ENCODE measurements at places on chromosomes 12 and 14. TPM values are rescaled to one million over a fixed set of nuclear protein-coding genes. Genes with fewer than 3 reads are reported as not detected.

The SERPINA6 gene
- total RNA-seq = not detected

The SPTB gene
- 0.22 TPM for total RNA-seq

The TEX52 gene
- total RNA-seq = not detected

The BMAL2 gene
- 15.1 TPM for total RNA-seq

The ANKRD33 gene
- total RNA-seq = not detected

The REC8 gene
- total RNA-seq = 4.6 TPM

The SLC24A4 gene
- total RNA-seq = not detected

The MED13L gene
- 155 TPM for total RNA-seq

The FUT8 gene
- 113 TPM for total RNA-seq

The FAM181A gene
- not detected for total RNA-seq

The KLHDC1 gene
- 1.6 TPM for total RNA-seq

The RPGRIP1 gene
- total RNA-seq = 0.22 TPM

The SLC38A6 gene
- total RNA-seq = 45.1 TPM

The DLK1 gene
- total RNA-seq = not detected

The TAS2R9 gene
- total RNA-seq = not detected

The TMEM30B gene
- not detected for total RNA-seq

The PDE3A gene
- total RNA-seq = 1.1 TPM

The RNASE7 gene
- not detected for total RNA-seq

The NELL2 gene
- not detected for total RNA-seq

The WNT5B gene
- total RNA-seq = 120 TPM

The USP15 gene
- 61.4 TPM for total RNA-seq

The GARIN6 gene
- total RNA-seq = not detected

The CFAP54 gene
- total RNA-seq = 4.6 TPM

The FAM90A1 gene
- 0.14 TPM for total RNA-seq

The POC1B gene
- 10.3 TPM for total RNA-seq

The PLA2G1B gene
- total RNA-seq = not detected

The KRT83 gene
- total RNA-seq = not detected

The PMCH gene
- total RNA-seq = not detected

The EMP1 gene
- 219 TPM for total RNA-seq

The C12orf54 gene
- total RNA-seq = not detected

The IL31 gene
- total RNA-seq = not detected

The ANO4 gene
- 4.9 TPM for total RNA-seq

The CLEC2B gene
- total RNA-seq = 26.2 TPM

Data from placental pericyte (primary cell).